IMR-90 (cell line): ENCODE measurements at places on chromosomes 3 and 15.

DNA sequence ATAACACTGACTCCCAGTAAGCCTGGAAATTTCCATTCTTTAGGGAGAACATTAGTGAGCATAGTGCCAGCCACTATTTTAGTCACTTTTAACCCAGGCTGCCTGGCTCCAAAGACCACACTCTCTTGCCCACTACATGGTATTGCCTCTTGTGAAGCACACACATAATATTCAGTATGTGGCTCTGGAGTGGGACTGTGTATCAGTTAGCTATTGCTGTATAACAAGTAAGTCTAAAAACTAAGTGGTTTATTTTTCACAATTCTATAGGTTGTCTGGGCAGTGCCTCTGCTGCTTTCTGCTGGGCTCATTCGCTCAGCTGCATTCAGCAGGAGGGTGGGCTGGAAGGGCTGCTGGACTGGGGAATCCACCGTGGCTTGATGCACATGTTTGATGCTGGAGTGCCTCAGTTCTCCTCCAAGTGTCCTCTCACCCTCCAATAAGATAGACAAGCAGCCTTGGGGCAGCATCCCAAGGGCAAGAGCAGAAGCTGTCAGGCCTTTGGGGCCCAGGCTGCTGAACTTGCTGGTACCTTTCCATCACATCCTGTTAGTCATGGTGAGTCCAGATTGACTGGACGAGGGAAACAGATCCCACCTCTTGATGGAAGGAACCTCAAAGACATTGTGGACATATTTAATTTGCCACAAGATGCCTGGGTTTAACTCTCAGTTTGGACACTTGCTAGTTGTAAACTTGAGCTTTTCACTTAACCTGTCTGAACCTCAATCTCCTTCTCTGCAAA is 66.6 kb upstream of the TLE3 start:
- peaks cover 2% of the 10 kb centered on the region; the same call in 1 of the 2 replicates for H3K4me1 ChIP-seq
- no peak overlapping the region for H3K4me3 ChIP-seq
- H3K36me3 ChIP-seq: no peaks in the 10 kb centered on the region
- no peak for DNase-seq
- H3K27me3 ChIP-seq: peaks cover 40% of the 10 kb centered on the region
- H3K27ac ChIP-seq: no peak overlapping the region

- H3K4me3 ChIP-seq: no peak overlapping the region
- DNase-seq: no peak
- peaks cover 9% of the 10 kb centered on the region for H3K27me3 ChIP-seq
Observed at GRCh38 chr15:88571852-88572259, 25.4 kb upstream of the DET1 start.

GRCh38 chr3:167740961-167741587 is 5.6 kb downstream of the SERPINI1 start:
- H3K4me1 ChIP-seq: no peaks in the 10 kb centered on the region
- H3K27ac ChIP-seq: no peak overlapping the region
- H3K36me3 ChIP-seq: no peaks in the 10 kb centered on the region
- no peak overlapping the region for H3K4me3 ChIP-seq

DNA sequence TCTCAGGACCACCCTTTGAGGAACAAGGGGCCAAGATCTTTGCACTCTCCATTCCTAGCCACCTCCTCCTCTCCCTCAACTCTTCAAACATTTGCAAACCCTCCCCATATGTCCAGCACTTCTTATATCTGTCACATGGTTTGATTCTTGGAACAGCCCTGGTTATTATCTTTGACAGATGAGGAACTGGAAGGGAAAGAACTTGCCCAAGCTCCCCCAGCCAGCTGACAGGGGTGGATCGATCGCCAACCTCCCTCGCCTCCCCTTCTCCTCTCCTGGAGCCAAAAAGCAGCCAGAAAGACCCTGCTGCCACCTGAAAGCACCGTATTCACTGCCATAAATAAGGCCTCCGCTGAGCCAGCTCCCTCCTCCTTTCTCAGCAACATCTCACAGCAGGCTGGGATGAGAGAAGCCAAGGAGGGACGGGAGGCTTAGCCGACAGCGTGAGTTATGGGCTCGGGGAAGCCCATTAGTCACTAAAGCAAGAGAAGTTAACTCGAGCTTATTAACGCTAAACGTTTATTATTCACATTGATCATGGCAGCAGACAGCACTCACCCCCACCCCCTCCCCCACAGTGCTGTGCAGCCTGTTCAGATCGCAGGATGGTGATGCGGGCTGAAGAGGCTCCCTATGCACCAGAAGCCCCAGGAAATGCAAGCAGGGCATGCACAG is 22.2 kb upstream of the FGD5 start:
- no peak overlapping the region for H3K4me3 ChIP-seq
- H3K27ac ChIP-seq: no peak overlapping the region
- H3K27me3 ChIP-seq: peaks cover 23% of the 10 kb centered on the region
- DNase-seq: no peak

DNA sequence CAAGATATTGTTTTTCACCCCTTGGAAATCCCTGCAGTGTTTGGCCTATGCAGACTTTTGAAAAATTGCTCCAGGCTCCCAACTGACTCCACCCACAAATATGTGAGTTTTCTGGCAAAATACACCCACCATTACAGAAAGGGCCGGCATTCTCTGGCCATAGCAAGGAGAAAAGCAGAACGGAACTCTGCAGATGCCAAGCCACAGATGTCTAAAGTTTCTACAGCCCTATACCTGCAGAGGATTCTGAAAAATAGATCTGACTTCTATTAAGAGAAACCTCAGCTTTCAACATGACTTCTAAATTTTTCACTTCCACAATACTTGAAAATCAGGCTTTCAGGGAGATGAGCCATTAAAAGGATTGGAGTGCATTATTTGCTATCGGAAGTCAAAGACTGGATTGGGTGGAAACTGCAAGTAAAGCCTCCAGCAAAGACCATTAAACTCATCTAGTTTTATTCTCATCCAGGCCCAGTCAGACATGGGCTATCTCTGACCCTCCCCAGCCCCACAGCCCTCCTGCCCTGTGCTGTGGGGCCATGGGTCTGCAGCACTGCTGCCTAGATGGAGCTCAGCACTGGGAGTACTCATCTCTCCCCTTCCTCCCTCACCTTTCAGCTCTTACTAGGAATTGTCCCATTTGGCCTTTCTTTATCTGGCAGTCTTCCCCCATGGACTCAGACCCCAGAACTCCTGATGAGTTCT is 243.1 kb upstream of the GOLGA6L4 start:
- H3K4me1 ChIP-seq: no peaks in the 10 kb centered on the region
- DNase-seq: no peak
- H3K36me3 ChIP-seq: no peaks in the 10 kb centered on the region
- no peaks in the 10 kb centered on the region for H3K27me3 ChIP-seq
- H3K27ac ChIP-seq: no peak overlapping the region
- H3K4me3 ChIP-seq: no peak overlapping the region

GRCh38 chr3:8724108-8724752 is 9.4 kb upstream of the CAV3 start:
- H3K4me1 ChIP-seq: no peaks in the 10 kb centered on the region
- no peak for DNase-seq
- H3K36me3 ChIP-seq: no peaks in the 10 kb centered on the region

- peaks cover 35% of the 10 kb centered on the region for H3K27me3 ChIP-seq
- H3K4me3 ChIP-seq: no peak overlapping the region
- no peak overlapping the region for H3K27ac ChIP-seq
Observed at GRCh38 chr3:195048059-195048905, 222.7 kb downstream of the XXYLT1 start.

- peak; percentile 68 for DNase-seq
- H3K4me1 ChIP-seq: peaks cover 2% of the 10 kb centered on the region
- no peaks in the 10 kb centered on the region for H3K27me3 ChIP-seq
- H3K27ac ChIP-seq: peak overlapping the region; percentile 98
Observed at GRCh38 chr15:72474912-72475628, 940 bp downstream of the ARIH1 start.

- peaks cover 12% of the 10 kb centered on the region for H3K27me3 ChIP-seq
- H3K4me1 ChIP-seq: peaks cover 3% of the 10 kb centered on the region
- no peak for DNase-seq
Observed at GRCh38 chr3:156148345-156148945, 28.1 kb downstream of the KCNAB1 start.

- no peaks in the 10 kb centered on the region; the same call in 1 of the 2 replicates for H3K27me3 ChIP-seq
- no peak overlapping the region for H3K4me3 ChIP-seq
- peaks cover 8% of the 10 kb centered on the region for H3K4me1 ChIP-seq
- H3K36me3 ChIP-seq: no peaks in the 10 kb centered on the region
- peak; percentile 76 for DNase-seq
Observed at GRCh38 chr3:132253262-132253878, 63.8 kb upstream of the ACP3 start.

- no peaks in the 10 kb centered on the region for H3K36me3 ChIP-seq
- no peak for DNase-seq
- H3K4me1 ChIP-seq: no peaks in the 10 kb centered on the region
Observed at GRCh38 chr3:160829486-160830009, 73.5 kb downstream of the PPM1L start.

DNA sequence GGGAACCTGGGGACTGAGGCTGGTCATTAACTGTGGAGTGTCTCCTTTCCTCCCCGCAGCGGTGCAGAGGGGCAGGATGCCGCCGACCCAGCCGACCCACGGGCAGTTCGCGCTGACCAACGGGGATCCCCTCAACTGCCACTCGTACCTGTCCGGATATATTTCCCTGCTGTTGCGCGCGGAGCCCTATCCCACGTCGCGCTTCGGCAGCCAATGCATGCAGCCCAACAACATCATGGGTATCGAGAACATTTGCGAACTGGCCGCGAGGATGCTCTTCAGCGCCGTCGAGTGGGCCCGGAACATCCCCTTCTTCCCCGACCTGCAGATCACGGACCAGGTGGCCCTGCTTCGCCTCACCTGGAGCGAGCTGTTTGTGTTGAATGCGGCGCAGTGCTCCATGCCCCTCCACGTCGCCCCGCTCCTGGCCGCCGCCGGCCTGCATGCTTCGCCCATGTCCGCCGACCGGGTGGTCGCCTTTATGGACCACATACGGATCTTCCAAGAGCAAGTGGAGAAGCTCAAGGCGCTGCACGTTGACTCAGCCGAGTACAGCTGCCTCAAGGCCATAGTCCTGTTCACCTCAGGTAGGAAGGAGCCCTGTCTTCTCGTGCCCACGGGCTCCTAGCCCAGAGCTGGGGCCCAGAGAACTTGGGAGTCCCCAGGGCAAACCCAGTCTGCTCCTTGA is 3.7 kb downstream of the NR2F2 start:
- H3K4me1 ChIP-seq: peaks cover 3% of the 10 kb centered on the region
- H3K27me3 ChIP-seq: no peaks in the 10 kb centered on the region
- DNase-seq: no peak
- peak overlapping the region; percentile 98 for H3K27ac ChIP-seq
- H3K36me3 ChIP-seq: peaks cover 52% of the 10 kb centered on the region

DNA sequence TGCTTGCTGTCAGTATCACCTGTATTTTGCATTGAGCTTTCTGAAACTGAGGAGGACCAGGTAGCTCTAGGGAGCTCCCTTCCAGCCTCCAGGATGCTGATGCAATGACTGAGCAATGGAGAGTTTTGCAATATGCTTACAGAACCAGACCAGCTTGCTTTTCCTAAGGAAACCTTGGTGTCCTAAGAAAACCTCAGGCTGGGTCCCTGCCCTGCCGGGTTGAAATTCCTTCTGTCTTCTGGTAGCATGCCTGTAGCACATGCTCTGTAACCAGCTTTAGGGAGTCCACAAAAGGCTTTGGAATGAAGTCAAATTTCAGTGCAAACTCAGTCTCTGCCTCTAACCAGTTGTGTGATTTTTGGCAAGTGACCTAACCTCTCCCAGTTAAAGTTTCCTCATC is 65.8 kb upstream of the GSK3B start:
- no peak overlapping the region for H3K4me3 ChIP-seq
- peaks cover 27% of the 10 kb centered on the region for H3K4me1 ChIP-seq
- DNase-seq: peak; percentile 98
- H3K27ac ChIP-seq: peak overlapping the region; percentile 94; the same call in 1 of the 2 replicates
- H3K36me3 ChIP-seq: no peaks in the 10 kb centered on the region

DNA sequence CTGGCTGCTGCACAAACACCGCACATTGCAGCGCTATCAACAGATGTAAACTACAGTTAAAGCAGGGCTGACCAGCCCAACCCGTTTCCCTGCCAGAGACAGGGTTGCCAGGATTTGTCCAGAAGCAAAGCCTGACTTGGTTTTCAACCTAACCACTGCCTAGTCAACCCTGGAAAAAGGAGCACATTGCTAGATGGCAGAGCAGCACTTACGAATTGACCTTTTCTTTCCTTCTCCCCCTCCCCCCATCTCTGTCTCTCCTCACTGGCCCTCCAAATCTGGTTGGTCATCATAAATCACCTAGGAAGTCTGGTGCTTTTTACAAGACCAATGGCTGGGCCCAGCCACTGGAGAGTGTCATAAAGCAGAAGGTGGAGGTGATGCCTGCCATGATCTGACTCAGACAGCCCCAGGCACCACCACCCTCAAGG is 51.3 kb downstream of the ABCC5 start:
- no peak for DNase-seq
- H3K4me3 ChIP-seq: no peak overlapping the region
- no peaks in the 10 kb centered on the region for H3K27me3 ChIP-seq

GRCh38 chr3:128698211-128699047 is 27.6 kb upstream of the RAB7A start:
- H3K36me3 ChIP-seq: no peaks in the 10 kb centered on the region
- H3K4me3 ChIP-seq: peak overlapping the region; percentile 28
- no peak overlapping the region for H3K27ac ChIP-seq
- H3K27me3 ChIP-seq: no peaks in the 10 kb centered on the region; the same call in none of the 2 replicates
- DNase-seq: no peak

- H3K27me3 ChIP-seq: no peaks in the 10 kb centered on the region
- H3K4me1 ChIP-seq: peaks cover 19% of the 10 kb centered on the region; the same call in 1 of the 2 replicates
- peak; percentile 65 for DNase-seq
- peak overlapping the region; percentile 69; the same call in 1 of the 2 replicates for H3K27ac ChIP-seq
- peaks cover 2% of the 10 kb centered on the region; the same call in 1 of the 2 replicates for H3K36me3 ChIP-seq
Observed at GRCh38 chr3:139533781-139534454, 5.6 kb downstream of the RBP1 start.

DNA sequence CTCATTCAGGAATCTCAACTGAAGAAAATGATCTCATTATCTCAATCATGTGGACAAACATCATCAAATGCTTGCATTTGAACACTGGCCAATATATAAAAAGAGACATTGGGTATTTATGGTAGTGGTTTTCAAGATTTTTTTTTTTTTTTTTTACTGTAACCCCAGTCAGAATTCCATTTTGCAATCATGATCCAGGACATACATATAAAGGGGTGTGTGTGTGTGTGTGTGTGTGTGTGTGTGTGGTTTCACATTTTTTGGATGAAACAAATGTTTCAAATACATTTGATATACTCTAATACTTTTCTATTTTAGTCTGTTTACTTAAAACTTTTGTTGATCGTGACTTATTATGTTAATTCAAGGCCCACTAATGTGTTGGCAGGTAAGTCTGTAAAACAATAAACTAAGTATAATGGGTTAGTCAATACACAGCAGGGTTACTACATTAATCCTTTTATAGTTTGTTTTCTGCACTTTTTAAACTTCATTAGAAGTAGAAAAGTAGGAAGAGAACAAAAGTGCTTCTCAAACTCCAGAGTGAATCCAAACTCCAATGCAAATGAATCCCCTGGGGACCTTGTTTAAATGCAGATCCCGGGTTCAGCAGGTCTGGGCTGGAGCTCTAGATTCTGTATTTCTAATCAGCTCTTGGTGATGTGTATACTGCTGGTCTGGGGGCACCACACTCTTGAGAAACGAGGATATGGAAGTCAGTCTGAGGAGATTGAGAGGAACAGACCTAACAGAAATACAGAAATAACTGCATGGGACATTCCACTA is 17.6 kb downstream of the THRB start:
- no peaks in the 10 kb centered on the region for H3K4me1 ChIP-seq
- H3K27ac ChIP-seq: no peak overlapping the region
- H3K27me3 ChIP-seq: no peaks in the 10 kb centered on the region
- H3K36me3 ChIP-seq: no peaks in the 10 kb centered on the region
- DNase-seq: no peak
- no peak overlapping the region for H3K4me3 ChIP-seq

GRCh38 chr15:45331972-45332371 is 46.4 kb downstream of the GATM start:
- DNase-seq: no peak
- H3K4me1 ChIP-seq: no peaks in the 10 kb centered on the region
- peaks cover 3% of the 10 kb centered on the region; the same call in 1 of the 2 replicates for H3K27me3 ChIP-seq
- no peaks in the 10 kb centered on the region for H3K36me3 ChIP-seq
- no peak overlapping the region for H3K4me3 ChIP-seq
